Activated effector memory CD4-positive, alpha-beta T cell treated with Interleukin-2 at 50 U/mL for 16 hours (primary cell): ENCODE measurements at places on chromosomes 13 and 19.

GRCh38 chr19:18408053-18408476 is 10.6 kb upstream of the LRRC25 start:
- no peak for DNase-seq

GRCh38 chr13:40784540-40784939 is 4.9 kb upstream of the SLC25A15 start:
- no peak for DNase-seq

DNA sequence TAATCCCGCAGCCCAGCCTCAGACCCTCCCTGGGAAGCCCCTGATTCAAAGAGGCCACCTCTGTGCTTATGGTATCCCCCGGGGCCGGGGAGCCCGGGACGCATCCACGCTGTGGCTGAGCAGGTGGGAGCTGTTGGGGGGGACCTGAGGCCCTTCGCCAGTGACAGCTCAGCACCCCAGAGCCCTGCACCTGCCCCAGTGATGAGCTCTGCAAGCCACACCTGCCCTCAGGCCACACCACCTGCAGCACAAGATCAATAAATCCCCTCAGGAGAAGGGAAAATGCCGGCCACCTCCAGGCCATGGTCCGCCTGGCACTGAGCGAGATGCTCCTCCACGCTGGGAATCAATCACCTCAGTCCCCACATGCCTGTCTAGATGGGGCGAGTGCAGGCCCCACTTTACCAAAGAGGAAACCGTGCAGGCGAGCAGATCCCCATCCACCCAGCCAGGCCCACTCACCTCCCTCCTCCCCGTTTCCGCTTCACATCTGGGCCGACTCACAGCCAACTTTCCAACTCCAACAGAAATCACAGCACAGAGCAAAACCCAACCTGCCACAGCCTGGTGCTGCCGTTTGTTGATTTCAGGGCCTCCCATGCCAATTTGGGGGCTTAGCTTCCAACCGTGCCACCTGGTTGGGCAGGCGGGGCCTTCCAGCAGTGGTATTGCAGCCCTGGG is 12.8 kb downstream of the MOB3A start:
- peak; percentile 72 for DNase-seq

DNA sequence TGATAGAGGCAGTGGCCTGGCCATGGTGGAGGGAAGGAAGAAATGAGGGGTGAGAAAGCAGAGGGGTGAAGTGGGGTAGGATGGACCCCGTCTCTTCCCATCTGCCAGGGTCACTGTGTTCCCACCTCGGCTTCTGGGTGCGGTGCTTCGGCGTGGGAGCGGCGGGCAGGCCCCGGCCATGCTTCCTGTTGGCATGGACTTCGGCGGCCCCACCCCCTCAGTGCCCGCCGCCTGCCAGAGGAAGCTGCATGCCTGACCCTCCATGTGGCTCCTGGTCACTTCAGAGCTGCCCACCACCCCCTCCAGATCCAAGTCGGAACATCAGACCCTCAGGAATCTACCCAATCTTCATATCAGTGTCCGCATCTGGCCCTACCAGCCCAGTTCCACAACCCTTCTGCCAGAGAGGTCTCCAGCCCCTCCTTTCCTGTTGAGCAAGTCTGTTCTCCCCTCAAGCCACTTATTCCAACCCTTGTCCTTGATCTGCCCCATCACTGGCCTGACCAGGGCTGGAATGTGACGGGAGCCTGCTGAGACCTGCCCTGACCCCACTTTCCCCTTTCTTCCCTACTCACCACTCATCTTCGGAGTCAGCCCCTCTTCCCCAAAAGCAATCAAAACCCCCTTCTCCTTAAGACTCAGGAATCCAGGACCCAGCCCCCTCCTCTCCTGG is 1.5 kb downstream of the KCNN4 start:
- no peak for DNase-seq

GRCh38 chr13:114114006-114114640 is 18.3 kb downstream of the RASA3 start:
- no peak for DNase-seq

DNA sequence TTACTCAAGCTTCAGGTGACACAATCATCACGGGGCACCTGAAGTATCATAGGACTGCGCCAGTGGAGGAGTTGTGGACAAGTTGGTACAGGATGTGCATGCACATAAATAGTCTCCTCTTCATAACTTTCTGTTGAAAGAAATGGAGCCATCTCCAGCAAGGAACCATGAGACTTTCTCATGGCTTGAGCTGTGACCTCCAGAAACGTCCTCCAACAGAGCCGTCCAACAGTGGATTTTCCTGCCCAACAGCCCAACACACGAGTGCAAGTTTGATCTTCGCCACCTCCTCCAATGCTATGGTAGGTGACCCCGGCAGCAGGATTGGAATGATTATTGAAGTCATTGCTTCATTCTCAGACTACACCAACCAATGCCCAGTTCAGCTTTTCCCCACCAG is 105.1 kb upstream of the ZNF507 start:
- no peak for DNase-seq

- DNase-seq = no peak
These were observed 4.6 kb upstream of the PTOV1 start for GRCh38 chr19:49846408-49846807.

- no peak for DNase-seq
These were observed 1133.5 kb downstream of the OLFM4 start for GRCh38 chr13:54162069-54162468.

DNA sequence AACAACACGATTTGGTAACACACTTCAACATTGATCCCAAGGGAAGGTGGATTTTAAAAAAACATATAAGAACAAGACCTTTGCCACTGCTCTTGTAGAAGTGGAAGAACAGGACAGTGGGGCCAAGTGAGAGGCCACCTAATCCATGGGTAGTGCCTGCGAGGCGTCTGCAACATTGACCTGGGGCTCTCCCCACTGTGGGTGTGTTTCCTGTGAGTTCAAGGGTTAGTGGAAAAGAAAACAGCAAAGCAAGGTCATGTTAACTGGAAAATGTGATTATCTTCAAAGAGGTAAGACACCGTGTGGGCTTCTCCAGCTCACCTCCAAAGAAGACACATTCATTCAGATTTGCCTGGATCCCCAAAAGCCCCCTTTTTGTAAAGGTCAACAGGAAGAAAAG is 327.0 kb downstream of the UQCRFS1 start:
- no peak for DNase-seq

DNA sequence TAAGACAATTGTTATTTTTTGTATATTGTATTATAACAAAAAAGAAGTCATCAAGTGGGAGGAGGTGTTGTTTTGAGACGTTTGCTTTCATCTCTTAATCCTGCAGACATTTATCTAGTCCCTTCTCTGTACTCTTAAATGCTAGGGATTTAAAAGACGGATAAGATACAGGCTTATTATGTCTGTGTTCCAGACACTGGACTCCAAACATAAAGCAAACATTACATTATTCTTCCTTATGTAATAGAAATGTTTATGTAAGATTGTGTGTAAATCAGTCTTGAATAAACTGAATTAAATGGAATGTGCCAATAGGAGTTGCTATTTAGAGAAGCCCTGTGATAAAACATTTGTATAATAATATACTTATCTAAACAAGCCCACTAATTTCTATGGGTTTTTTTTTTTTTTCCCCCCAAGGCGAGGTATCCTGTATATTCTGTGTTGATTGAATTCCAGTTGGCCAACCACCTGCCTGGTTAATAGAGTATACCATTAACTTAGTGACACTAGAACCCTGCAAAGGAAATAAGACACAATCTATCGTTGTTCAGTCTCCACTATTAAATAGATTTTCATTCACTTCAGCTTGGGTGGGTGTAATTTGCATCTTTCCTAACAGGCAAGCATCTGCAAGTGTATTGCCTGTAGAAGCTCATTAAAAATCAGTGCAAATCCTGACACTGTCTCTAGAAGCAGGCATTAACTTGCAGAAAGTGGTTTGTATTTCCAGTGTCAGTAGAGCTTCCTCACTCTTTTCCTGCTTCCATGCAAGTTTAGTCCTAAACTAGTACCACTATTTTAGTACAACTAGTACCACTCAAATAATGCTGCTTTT is 69.0 kb downstream of the LRCH1 start:
- no peak for DNase-seq

GRCh38 chr19:30402436-30403202 is 30.4 kb downstream of the ZNF536 start:
- no peak for DNase-seq

- no peak for DNase-seq
These were observed 63.0 kb downstream of the RFX2 start for GRCh38 chr19:6047256-6047655.

GRCh38 chr13:76383676-76384461 is 502.3 kb downstream of the KCTD12 start:
- no peak for DNase-seq

DNA sequence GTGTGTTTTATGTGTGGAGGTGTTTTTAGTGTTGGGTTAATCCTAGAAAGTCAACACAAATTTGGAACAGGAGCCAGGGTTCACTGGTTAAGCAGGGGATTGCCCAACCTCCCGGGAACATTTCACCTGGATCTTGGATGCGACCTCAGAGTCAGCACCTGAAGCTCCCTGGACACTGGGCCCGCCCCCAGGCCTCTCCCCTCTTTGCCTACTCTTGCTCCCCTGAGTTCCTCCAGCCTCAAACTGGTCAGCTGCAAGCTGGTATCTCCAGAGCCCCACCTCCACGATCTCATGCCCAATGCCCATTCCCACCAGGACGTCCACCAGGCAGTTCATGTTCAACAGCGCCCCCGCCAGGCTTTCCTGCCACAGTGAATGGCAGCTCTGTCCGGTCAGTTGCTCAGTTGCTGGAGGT is 9.7 kb downstream of the HSD17B14 start:
- DNase-seq = no peak

GRCh38 chr13:82614086-82614485 is 1268.2 kb downstream of the SLITRK1 start:
- no peak for DNase-seq

- DNase-seq = no peak
These were observed 15.5 kb upstream of the RASA3 start for GRCh38 chr13:114147803-114148520.

GRCh38 chr13:100673713-100674571 is 653 bp downstream of the TMTC4 start:
- peak; percentile 40 for DNase-seq

DNA sequence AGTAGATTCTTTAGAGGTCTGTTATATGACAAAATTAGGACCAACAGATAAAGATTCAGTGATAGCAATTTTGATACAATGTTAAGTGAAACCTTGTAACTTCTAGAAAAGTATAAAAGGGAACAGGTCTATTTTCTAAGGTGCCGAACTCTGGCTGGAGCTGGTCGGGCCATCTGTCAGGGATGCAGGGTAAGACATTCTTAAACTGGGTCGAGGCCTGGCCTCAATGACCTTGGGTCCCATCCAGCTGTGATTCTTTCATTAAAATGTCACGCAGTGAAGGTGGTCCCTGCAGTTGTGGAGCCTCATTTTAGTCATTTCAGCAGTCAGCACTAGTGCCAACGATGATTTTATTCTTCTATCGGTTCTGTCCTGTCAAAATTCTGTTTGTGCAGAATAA is 271.9 kb upstream of the SPRY2 start:
- DNase-seq = no peak

DNA sequence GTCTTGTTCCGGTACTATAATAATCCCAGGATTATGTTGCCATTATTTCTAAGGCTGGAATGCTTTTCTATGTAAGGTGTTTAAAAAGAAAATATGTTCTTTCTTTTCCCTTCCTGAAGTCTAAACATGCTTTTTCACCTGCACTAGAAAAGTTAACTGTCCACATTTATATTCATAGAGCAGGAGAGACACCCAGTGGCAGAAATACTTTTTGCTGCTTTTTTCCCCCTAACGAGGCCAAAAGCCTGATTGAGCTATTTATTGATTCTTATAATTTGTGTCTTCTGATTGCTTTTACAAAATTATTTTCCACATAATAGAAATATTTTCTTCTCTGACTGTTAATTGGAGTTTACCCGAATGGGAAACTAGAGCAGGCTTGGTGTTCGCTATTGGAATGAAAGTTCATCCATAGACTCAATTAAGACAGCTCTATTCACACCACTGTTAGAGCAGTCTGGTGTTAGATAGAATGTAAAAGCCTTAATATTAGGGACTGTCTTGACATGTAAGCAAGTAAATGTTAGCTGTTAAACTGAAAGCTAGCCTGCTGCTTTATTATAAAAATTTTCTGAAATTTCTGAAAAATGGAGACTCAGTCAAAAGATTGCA is 15.8 kb downstream of the GPR180 start:
- DNase-seq = no peak

DNA sequence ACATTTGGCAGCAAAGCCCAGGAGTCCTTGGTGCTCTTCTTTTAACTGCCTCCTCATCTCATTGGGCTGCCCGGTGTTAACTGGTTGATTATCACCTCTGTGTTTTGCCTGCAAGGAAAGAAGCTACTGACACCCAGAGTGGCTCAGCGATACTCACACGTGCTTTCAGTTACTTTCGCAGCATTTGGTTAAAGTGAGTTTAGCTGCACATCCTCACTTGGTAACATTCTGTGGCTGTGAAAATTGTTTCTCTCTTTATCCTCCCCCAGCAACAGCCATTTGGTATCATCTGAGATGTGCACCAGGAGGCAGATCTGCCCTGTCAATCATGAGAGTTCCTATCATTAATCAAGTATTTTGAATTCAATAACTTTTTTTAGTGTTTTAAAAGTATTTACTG is 44.6 kb upstream of the GPR183 start:
- DNase-seq = peak; percentile 29

GRCh38 chr13:33794576-33794975 is 23.4 kb upstream of the RFC3 start:
- no peak for DNase-seq

- no peak for DNase-seq
These were observed 22.4 kb downstream of the PIBF1 start for GRCh38 chr13:72804301-72804700.

- DNase-seq = no peak
These were observed 425.1 kb downstream of the EFNB2 start for GRCh38 chr13:106110241-106110855.
